ENCODE measurements at places on chromosomes 6 and 20.

GRCh38 chr6:158086054-158086503 lies 82.0 kb downstream of the SERAC1 start:
- no peak for DNase-seq

- no peak for DNase-seq
Measured at GRCh38 chr20:60057866-60058807, 99.9 kb downstream of the CDH26 start.

DNA sequence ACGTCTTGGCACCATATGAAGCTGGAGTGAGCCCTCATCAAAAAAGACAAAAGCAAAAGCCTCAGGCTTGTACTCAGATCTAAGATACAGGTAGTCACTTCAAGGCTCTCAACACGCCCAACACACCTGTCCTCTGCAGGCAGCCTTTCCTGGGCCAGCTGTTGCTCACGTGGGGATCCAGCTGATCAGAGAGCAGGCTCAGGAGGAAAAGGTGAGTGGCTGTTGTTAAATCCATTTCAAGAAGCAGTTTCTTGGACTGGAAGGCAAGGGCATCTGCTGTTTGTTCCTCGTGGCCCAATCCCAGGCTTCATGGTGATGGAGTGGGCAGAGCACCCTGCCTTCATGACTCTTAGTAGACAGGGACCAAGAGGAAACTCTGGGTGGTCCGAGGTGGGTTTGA lies 39.6 kb downstream of the ELMO2 start:
- DNase-seq: no peak

DNA sequence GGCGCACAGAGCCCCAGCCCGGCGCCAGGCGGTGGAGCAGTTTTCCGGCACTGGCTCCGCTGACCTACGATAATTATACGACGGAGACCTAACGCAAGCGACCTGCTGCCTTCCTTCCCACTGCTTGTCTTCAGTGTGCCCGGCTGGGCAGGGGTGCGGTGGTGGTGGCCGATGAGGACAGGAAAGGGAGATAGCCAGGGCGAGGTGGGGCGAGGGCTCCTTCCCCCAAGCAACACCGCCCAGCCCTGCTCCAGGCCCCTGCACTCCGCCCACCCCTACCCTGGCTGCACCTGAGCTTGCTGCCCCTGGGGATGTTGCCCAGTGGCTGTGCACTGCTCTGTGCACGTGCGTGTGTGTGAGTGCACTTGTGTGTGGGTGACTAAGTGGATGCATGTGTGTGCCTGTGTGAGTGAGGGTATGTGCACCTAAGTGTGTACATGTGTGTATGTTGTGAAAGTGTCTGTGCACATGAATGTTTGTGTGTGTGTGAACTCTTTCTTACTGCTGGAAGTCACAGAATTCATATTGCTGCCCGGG lies 42.6 kb upstream of the IRF4 start:
- DNase-seq: no peak

GRCh38 chr20:2528671-2529271 lies 7.6 kb upstream of the TMC2 start:
- DNase-seq: no peak

GRCh38 chr6:27777614-27778355 lies 134.4 kb downstream of the OR2B2 start:
- DNase-seq: no peak

GRCh38 chr6:167437888-167438484 lies 113.1 kb downstream of the TTLL2 start:
- DNase-seq: no peak

Data from T-helper 22 cell (primary cell).